ENCODE measurements at places on chromosomes 7 and 10. TPM values are rescaled to one million over a fixed set of nuclear protein-coding genes. Genes with fewer than 3 reads are reported as not detected.
A peak's percentile ranks its signal among the peaks of the same experiment; 100 is the strongest.

ITIH2 gene
- not detected for total RNA-seq

PIK3AP1 gene
- total RNA-seq = 0.36 TPM

ANXA8L1 gene
- 0.29 TPM for total RNA-seq

CPED1 gene
- 37.4 TPM for total RNA-seq

SLIT1 gene
- under 0.01 TPM for total RNA-seq

ASZ1 gene
- total RNA-seq = not detected

PPP1R17 gene
- not detected for total RNA-seq

DNA sequence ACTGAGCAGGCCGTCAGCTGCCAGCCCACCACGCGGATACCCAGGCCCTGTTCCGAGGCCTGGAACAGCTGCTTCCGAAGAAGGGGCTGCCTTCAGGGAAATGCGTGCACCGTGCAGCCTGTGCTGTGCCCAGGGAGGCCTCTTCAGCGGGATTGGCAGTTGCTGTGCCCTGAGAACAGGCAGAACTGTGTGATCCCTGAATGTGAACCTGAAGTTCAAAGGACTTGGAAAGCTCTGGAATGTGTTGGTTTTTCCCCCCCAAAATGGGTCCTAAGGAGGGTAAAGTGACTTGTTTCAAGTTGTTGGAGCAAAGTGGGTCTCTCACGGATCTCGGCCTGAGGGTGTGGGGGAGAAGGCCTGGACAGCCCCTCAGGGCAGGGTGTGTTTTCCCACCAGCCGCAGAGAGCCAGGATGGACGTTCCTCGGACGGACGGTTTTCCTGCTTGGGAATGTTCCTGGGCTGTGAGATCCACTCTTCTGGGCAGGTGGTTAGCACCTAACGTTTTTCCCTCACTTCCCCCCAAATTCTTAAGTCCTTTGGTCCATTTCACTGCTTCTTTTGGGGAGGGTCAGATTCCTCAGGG lies 2.1 kb downstream of the SPRN start:
- peak; percentile 88 for DNase-seq

- DNase-seq = no peak
Observed at GRCh38 chr7:141891336-141891735, 24.9 kb upstream of the OR9A4 start.

- no peak for DNase-seq
Observed at GRCh38 chr10:113480851-113481502, 71.9 kb upstream of the HABP2 start.

DNA sequence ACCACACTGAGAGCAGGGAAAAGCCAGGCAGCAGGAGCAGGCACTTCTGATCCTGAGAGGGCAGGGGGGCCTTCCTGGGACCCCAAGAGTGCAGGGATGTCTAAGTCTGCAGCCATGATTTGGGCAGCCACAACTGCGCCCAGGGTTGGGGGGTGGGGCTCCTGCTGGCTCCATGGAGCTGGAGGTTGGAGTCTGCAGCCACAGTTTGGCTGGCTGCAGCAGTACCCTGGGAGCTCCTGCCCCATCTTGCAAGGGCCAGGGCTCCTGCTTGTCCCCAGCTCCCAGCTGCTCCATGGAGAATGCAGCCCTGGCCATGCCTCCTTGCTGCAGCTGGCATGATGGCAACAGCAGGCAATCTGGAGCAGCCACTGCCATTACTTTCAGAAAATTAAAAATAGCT lies 679.7 kb upstream of the LRRTM3 start:
- no peak for DNase-seq

DNA sequence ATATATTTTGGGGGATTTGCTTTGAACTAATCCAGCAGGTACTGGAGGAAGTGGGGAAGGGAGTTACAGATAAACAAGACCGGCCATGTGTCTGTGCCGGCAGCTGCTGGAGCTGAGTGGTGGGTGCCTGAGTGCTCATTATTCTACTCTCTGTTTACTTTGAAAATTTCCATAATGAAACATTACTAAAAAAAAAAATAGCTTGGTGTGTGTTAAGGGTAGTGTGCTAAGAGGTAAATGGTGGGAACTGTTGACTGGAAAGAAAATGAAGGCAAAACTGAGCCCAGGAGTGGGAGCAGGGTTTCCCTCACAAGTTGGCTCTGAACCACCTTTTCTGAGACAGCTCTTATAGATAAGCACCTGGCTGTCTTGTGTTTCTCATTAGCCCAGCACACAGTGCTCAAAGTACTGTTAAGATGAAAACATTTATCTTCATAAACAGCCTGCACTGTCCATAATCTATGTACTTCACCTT lies 50.6 kb downstream of the PARD3 start:
- no peak for DNase-seq

DNA sequence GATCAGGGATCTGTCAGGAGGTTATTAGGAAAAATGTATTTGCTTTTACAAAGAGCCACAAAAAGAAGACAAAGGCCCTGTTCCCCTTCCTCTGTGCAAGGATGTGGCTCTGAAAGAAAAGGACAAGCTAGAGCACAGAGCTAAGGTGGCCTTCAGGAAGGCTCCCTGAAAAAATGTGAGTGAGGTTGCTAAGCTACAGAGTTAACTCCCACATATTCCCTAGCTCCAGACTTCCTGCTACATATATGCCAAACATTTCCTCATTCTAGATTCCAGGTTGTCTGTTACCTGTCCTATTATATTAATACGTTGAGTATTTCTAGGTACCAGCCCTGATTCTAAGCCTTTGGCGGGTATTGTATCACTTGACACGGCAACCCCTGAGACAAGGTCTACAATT lies 369.0 kb downstream of the PARD3 start:
- DNase-seq = no peak

- peak; percentile 35 for DNase-seq
Observed at GRCh38 chr10:72025400-72025799, 61.2 kb downstream of the CHST3 start.

- no peak for DNase-seq
Observed at GRCh38 chr7:33757563-33758165, 147.7 kb upstream of the BMPER start.

DNA sequence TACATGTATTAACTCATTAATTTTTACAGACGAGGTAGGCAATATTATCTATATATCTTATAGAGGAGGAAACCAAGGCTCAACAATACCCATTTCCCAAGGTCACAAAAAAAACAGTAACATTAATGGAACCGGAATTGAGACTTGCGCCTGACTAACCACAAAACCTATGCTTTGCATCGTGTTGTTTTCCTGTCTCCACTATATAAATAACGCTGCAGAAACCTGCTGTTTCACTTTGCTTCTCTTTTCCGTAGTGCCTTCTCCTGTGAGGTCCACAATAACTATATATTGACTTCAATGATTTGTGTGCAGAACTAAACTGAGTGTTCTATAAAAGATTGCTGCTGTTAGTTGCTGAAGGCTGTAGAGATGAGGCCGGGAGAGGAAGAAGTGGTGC lies 97.7 kb upstream of the RPA3 start:
- no peak for DNase-seq

DNA sequence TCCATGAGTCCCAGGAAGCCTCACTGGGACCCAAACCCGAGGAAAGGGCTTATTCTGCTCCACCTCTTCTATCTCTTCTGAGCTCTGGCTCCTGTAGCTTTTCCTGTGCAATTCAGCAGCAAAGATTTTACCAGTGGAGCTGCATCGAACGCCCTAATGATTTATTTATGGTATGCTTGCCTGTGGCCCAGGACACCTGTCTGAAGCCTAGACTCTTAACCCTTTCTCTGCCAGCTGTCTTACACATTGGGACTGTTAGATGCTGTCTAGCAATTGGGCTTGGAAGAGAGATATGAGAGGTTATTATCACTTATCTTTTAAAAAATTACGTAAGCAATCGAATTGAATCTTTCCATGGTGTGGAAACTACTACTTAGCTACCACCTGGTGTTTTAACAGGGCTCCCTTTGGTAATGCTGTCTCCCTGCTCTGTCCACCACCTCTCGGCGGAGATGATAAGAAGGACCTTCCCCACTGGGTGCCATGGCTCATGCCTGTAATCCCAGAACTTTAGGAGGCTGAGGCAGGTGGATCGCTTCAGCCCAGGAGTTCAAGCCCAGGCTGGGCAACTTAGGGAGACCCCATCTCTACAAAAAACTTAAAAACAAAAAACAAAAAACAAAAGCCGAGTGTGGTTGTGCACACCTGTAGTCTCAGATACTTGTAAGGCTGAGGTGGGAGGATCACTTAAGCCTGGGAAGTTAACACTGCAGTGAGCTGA lies 8.8 kb downstream of the ACSL5 start:
- DNase-seq = no peak

DNA sequence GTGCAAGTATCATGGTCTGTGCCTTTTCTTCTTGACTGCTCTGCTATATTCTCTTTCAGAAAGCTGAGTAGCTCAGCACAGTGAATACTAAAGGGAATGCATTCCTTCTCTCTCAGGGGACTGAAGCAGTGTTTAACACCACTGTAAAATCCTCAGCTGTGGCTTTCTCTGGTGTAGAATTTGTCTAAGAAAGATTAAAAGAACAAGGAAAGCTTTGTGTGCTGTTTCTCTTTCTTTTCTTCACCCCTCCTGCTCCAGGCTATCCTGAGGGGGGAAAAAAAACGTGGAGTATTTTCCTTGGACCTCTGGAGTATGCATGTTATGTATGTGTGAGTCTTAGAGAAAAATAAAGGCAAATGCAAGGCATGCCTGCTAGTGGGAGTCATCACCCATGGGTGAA lies 383.9 kb downstream of the AUTS2 start:
- peak; percentile 21 for DNase-seq

- DNase-seq = no peak
Observed at GRCh38 chr7:23715099-23715498, 5.1 kb downstream of the STK31 start.

DNA sequence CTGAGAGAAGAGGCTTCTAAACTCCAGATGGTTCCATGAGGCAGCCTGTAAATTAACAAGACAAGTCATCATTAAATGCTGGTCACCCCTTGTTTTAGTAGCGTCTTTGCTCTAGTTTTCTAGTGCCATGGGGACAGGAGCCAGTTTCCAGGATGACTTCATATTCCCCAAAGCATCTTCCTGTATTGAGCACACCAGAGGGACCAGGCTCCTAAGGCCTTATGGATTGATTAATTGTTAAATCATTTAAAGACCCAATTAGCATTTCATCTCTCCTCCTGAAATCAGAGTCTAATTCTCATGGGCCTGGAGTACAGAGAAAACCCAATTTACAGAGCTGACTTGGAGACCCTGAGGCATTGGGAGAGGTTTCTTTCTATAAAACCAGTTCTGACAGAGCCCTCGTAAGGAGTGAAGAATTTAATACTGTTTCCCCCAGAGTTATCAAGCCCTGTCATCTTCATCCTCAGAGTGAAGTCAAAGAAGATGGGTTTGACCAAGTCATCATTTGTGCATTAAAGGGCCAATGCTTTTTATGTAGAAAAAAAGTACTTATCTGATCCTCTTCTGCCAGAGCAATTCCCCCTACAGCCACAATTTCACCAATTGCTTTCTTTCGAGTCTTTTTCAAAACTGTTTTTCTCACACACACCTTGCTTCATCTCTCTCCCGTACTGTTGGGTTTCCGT lies 678.7 kb downstream of the SDK1 start:
- no peak for DNase-seq

DNA sequence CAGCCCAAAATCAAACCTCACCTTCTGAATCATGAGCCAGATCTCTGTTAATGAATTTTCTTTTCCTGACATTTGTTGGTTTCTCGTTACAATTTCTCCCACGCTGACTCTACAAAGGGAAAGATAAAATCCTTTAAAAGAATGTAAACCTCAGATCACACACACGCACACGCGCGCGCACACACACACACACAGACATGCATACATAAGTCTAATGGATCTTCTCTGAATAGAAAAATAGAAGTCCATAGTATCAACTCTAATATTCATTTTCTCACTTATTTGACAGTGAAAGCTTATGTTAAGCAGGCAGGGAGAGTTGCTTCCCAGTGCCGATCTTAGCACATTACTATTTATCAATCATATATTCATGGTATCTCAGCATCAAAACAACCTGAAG lies 1.4 kb downstream of the ETV1 start:
- no peak for DNase-seq

- peak; percentile 66 for DNase-seq
Observed at GRCh38 chr7:129615018-129615417, 3.5 kb downstream of the NRF1 start.

DNA sequence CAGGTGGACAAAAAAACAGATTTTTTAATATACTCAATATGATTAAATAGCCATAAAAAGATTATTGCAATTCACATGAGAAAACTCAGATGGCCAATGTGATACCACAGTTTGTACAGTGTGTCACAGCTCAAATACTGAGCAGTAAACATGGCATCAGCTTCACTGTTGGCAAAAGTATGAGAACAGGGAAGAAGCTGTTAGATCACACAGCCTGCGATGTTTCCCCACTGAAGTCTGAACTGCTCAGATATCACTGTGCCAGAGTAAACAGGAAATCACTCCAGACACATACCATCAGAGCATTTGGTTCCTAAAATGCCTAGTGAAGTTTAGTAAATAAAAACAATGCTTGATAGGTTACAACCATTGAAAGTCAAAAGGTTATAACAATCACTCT lies 347.8 kb downstream of the ETV1 start:
- no peak for DNase-seq

- no peak for DNase-seq
Observed at GRCh38 chr10:28177944-28178637, 124.8 kb downstream of the MPP7 start.

DNA sequence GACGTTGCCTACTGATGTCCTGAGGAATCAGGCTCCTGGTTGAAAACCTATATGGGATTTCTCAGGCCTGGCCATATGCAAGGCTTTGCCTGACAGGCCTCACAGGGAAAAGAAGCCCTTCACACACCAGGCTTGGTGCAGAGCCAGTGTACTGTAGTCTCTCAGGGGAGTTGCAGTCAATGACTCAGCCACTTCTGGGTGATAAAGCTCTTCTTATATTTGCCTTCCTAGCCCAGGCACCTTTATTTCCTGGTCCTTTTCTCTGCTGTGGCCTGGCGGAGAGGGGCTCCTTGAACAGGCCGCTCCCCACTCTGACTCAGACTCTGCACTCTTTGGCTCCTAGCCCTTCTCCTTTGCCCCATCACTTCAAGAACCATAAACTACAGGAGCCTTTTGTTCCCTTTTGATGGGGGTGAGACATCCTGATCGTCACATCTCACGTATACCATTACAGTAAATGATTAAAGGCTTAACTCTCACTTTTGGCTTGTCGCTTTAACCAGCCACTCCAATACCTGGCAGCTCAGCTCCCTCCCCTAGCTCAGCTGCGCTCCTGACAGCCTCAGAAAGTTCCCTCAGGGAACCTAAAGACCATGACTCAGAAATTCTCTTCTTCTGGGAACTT lies 33.5 kb downstream of the DPY19L1 start:
- DNase-seq = no peak

All from osteoblast (primary cell).